Stimulated activated CD8-positive, alpha-beta memory T cell treated with anti-CD3 and anti-CD28 coated beads, Interleukin-4, amount 100 ng/mL, for 4 hours (primary cell): ENCODE measurements at places on chromosomes 11 and 22.

DNA sequence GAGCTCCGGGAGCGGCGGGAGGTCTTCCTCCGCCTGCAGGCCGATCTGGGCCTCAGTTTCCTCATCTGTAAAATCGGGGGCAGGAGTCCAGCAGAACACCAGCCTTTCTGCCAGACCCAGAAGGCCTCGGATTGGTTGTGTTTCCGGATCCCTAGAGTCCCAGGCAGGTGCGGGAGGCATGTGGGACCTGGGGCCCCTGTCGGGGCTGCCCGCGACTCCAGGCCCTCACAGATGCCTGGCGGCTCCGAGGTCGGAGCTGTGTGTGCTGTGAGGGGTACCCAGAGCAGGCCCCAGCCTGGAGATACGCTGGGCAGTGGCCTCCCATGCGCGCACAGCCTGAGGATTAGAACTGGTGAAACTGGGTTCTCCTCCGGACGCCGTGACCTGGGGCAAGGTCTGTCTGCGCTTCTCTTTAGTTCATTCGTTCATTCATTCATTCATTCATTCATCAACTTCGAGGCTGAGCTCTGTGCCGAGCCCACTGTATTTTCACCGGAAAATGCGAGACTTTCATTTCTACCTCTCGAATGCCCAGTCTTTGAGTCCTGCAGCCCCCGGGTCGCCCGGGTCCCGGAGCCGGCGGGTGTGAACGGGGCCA, 24.6 kb downstream of the FLRT1 start:
- DNase-seq, result no peak

DNA sequence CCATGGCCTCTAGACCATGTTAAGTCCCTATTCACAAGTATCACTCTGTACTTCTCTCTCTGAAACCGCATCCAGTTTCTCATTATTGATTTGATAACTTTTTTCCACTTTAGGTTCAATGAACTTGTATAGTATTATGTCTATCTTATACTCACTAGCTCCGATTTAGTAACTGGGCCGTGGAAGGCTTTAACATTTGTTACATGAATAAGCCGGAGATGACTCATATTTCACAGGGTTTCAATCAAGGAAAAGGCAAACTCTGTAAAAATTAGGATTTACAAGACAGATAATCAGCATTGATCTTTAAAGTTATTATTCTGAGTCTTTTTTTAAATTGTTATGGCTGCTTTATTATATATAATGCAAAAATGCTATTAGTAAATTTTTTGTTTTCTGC, 662.2 kb upstream of the CNTN5 start:
- no peak for DNase-seq

- DNase-seq, result no peak
Measured at GRCh38 chr22:30823015-30823370, 128.3 kb downstream of the OSBP2 start.

- DNase-seq, result no peak
Measured at GRCh38 chr11:77518471-77518870, 44.6 kb upstream of the PAK1 start.

DNA sequence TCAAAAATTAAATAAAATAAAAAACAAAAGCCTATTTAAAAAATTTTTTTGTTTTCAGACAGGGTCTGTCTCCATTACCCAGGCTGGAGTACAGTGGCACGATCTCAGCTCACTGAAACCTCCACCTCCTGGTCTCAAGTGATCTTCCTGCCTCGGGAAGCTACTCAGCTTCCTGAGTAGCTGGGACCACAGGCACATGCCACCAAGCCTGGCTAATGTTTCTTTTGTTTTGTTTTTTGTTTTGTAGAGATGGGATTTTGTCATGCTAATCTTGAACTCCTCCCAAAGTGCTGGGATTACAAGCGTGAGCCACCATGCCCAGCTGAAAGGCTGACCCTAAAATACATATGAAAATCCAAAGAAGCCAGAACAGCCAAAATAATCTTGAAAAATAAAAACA, 20.4 kb upstream of the L3MBTL2 start:
- DNase-seq, result no peak

GRCh38 chr11:113317339-113317738, 3.0 kb downstream of the TTC12 start:
- no peak for DNase-seq

DNA sequence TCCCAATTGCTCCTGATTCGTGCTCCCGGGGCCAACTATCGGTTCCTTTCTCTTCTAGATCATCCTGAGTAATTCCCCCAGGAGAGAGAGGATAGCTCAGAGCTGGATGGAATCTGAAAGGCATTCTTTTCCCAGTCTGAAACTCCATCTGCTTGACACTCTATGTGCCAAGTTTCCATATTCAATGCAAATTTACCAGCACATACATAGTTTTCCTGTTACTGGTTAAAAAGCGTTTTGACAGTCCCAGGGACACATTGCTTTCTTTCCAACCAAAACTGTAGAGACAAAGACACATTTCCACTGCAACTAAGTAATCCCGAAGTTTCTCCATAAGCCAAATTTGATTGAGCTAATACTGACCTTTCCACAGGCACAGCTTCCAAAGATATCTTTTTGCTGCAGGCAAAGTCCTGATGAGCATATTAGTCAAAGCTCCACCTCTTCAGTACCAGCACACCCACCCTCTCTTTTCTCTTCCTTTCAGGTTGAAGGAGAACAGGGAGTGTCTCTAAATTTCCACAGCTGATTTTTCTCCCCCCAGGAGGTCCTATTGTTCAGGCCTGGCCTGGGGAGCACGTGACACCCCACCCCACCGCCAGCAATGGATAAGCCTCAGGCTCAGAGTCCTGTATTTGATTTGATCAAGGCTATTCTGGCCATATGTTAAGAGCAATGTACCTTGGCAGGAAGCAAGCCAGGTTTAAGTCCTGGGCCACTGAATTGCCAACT, 9.7 kb upstream of the ANKK1 start:
- no peak for DNase-seq

GRCh38 chr11:1336836-1337646, 27.6 kb upstream of the TOLLIP start:
- DNase-seq, result peak; percentile 22

GRCh38 chr11:83194281-83195142, 1.0 kb downstream of the ANKRD42 start:
- peak; percentile 18 for DNase-seq

DNA sequence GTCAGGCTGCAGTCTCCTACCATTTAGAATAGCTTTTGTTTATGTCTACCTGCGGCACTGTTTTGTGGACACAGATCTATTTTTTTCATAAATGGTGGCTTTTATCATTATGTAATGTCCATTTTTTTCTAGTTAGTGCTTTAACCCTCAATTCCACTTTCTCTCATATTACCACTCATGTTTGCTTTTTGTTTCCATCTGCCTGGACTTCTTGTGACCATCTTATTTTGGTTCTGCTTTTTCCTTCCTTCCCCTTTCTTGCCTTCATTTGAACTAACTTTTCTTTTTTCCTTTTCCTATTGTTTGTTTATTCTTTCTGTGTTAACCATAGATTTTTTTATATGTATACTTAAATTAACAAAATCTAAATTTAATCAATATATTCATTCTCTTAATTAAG, 98.5 kb upstream of the SLC22A12 start:
- no peak for DNase-seq

GRCh38 chr11:128190312-128190711, 397.0 kb downstream of the ETS1 start:
- DNase-seq, result no peak

- DNase-seq, result no peak
Measured at GRCh38 chr11:65427691-65428577, 5.3 kb downstream of the NEAT1 start.

GRCh38 chr11:43511959-43512358, 153.2 kb downstream of the TTC17 start:
- no peak for DNase-seq

DNA sequence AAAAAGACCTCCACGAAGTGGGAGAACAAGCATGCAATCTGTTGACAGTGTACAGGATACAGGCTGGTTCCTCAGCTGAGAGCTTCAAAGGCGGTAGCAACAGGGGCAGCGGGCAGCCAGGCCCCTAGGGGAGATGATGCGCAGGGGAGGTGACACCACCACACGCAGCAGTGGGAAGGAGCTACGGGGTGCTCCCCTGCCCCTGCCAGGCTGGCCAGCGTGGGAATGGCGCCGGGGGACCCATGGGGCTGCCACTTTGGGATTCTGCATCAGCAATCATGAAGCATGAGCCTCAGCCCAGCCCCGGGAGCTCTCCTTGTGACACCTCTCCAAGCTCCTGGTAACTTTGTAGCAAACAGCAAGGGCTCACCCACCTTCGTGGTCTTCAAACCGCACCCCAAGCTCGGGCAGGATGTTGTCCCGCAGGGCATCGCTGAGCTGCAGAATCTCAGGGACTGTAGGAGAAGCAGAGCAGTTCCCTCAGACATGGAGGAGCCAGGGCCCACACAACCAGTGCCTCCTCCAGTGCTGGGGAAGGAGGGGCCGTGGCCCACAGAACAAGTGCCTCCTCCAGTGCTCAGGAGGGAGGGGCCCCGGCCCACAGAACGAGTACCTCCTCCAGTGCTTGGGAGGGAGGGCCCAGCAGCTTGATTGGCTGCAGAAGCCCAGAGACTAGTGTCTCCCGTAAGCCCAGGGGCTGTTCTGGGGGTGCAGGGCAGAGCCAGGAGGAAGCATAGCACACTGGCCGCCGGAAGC, 14.6 kb upstream of the NAP1L4 start:
- no peak for DNase-seq

DNA sequence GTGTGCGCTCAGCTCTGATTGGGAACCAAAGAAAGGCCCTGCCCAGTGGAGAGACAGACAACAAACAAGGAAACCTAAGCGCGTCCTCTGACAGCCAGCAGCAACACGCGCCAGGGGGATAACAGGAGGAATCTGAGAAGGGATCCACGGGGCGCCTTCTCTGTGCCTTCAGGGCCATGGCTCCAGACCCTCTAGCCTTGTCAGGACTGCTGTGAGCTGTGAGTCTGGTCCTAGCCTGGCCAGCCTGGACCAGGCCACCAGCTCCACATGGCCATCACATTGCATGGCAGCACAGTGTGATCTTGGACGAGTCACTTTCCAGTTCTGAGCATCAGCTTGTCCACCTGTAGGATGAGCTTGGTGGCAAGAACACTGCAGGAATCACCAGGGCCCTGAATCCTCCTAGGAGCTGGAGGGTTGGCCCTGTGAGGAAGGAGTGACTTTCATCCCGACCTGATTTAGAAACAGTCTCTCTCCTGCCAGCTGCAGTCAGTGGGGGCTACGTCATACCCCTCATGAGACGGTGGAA, 11.8 kb upstream of the MGAT3 start:
- DNase-seq, result no peak

DNA sequence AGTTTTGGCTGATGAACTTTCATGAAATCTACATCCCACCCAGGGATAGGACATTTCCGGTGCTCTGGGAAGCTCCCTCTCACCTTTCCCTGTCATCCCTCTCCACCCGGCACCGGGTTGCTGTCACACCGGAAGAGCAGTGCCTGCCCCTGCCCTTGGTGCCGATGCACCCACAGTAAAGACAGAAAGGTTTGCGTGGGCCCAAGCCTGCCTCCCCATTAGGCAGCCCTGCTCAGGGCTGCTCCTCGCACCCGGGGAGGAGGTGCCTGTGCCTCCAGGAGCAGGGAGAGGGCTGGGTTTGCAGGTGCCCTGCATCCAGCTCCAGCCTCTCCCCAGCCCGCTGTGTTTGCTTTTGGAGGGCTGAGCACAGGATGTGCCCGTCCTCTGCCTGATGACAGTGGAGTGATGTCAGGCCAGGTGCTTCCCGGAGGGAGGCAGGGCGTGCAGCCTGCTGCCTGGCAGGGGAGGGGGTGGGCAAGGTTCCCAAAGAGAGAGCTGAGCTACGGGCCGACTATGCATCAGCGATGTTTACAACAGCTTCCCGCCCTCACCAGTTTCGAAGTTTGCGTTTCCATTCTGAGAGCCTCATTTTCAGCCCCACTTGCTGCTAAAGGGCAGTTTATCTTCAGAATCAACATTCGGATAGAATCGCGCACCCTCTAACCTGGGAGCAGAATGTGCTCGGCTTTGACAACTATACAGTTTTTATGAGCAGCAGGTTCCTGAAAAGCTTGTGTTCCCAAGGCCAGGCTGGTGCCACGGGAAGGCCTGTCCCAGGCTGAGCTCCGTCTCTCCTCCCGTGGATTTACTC, 83.2 kb upstream of the CLDN5 start:
- no peak for DNase-seq

DNA sequence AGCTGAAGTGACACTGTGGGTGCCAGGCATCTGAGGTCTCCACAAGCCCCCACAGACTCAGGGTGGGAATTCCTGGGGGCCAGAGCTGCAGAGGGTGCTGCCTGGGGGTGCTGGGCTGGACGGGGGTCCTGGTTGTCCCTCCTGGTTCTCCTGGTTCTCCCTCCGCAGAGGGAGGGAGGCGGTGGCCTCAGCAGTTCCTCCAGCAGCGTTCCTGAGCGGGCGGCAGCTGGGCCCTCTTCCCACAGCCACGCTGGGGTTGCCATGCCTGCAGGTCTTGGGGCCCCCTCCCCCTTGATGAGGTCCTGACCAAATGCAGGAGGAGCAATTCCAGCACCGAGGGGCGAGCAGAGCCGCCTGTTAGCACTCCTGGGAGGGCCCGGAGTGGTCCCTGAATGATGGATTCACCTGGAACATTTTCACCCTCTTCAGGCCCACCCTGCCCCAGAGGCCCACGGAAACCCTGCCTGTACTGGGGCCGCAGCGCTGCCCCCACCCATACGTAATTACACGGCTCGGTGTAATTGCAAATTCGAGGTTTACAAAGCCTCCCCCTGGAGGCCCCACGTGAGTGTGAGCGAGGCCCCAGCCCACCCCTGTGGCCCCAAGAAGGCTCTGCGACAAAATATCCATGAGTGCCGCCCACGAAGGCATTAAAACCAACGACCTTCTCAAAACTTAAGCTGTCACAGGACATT, 635 bp downstream of the C11orf21 start:
- no peak for DNase-seq

- DNase-seq, result no peak
Measured at GRCh38 chr11:68211546-68211945, 1.6 kb downstream of the KMT5B start.

- DNase-seq, result no peak
Measured at GRCh38 chr11:118374729-118375128, 15.3 kb downstream of the UBE4A start.

- no peak for DNase-seq
Measured at GRCh38 chr11:61718621-61719302, 33.7 kb upstream of the MYRF start.

- DNase-seq, result no peak
Measured at GRCh38 chr22:20671409-20672081, 102.4 kb upstream of the SERPIND1 start.

- DNase-seq, result no peak
Measured at GRCh38 chr11:107683807-107684206, 28.0 kb downstream of the SLN start.

GRCh38 chr22:39534591-39535356, 2.2 kb upstream of the RPS19BP1 start:
- peak; percentile 35 for DNase-seq

- DNase-seq, result no peak
Measured at GRCh38 chr11:76723142-76723541, 52.6 kb upstream of the LRRC32 start.

DNA sequence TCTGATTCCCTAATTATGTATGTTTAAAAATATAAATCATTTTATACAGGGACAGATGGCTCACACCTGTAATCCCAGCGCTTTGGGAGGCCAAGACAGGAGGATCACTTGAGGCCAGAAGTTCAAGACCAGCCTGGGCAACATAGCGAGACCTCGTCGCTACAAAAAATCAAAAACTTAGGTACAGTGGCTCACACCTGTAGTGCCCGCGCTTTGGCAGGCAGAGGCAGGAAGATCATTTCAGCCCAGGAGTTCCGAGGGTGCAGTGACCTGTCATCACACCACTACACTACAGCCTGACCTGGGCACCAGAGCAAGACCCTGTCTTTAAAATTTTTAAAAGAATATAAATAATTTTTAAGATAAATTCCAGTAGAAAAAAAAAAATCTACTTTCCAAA, 11.5 kb downstream of the RRAS2 start:
- no peak for DNase-seq

- no peak for DNase-seq
Measured at GRCh38 chr11:126560221-126560620, 204.7 kb downstream of the ST3GAL4 start.
